ENCODE measurements at places on chromosomes 12 and 14.
A peak's percentile ranks its signal among the peaks of the same experiment; 100 is the strongest.

DNA sequence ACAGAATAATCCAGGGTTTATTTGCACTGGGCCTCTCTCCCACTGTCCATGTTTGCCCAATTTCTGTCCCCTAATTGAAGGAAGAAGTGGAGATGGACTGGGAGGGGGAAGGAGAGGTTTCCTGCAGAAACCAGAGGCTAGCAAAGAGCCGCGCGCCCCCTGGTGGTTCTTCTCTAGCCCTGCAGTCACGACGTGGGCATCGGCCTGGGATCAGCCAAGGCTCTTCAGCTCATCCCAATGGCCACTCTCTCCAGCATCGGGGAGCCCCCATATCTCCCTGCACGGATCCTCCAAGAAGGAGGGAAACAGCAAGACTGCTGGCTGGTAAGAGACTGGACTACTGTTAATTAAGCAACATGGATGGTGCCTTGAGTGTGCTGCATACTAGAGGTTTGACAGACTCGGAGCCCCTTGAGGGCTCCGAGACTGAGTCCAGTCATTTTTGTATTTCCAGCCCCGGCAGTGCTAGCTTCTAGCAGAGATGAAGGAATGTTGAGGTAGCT lies 18.7 kb downstream of the ZBTB39 start:
- peak; percentile 91 for DNase-seq

DNA sequence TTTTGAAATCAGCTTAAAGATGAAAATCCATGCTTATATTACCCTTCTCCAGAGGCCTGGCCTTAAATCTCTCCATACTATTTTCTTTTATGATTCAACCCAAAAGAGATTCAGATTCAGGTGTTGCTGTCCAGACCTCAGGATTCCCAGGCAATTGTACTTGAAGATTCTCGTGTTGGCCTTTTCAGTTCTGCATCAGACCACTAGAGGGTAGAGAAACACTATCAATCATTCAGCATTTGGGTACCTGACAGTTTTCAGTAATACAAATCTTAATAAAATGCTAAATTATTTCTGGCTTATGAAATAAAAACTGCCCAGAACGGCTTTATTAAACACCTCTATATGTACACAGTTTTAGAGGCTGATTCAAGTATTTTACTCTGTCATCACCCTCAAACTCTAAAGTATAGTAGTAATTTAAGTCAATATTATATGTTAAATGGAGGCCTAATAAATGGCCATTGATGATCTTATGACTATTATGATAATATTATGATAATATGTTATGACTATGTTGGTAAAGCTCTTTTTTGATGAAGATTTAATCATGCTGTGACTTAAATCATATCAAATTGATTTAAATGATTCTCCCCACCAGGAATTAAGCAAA lies 301.1 kb downstream of the DUSP6 start:
- DNase-seq = no peak

GRCh38 chr12:10069099-10069498 lies 29.7 kb downstream of the CLEC1A start:
- no peak for DNase-seq

- no peak for DNase-seq
Observed at GRCh38 chr12:47194501-47194900, 114.7 kb upstream of the AMIGO2 start.

DNA sequence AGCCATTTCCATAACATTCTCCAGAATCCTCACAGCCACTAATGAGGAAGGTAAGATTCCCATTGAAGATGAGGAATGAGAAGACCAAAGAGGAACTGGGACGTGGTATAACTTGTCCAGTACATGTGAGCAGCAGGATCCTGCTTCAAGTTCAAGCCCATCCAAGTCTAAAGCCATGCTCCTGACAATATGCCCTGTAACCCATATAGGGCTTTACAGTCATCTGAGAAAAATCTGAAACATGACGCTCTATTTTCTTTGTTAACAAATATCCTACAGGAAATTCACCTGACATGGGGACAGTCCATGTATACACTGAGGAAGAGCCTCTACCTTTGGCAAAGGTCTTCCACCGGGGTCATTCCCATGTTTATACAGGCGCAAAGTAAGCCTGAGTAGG lies 3.1 kb upstream of the ACTR6 start:
- no peak for DNase-seq

GRCh38 chr12:24499151-24500146 lies 449.5 kb downstream of the BCAT1 start:
- DNase-seq = no peak

GRCh38 chr14:34770901-34771300 lies 56.5 kb upstream of the CFL2 start:
- DNase-seq = no peak

DNA sequence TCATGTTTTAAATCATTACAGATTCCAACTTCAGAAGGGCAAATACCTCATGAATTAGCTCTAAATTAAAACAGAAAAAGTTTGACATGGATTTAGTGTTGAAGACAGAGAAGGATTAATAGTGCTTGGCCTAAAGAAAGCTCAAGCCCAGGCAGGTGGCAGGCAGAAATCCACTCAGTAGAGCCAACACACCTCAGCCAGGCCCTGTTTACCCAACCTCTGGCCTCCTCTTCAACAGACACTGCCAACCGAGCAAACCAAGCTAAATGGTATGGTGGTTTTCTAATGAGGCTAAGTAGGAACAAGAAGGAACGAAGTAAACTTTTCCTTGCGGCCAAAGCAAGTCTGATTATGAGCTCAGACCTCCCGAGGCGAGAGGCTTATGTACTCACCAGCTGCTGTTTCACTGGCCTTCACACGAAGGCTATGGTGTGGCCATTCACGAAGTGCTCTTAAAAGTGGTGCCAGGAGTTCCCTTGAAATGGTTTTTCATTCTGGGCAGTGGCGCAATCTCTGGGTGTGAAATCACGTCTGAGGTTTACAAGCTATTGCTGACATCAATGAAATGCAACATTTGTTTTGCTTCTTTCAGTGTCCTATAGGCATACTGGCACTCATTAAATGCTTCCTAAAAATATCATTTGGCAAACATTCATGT lies 124.1 kb upstream of the LGR5 start:
- no peak for DNase-seq

DNA sequence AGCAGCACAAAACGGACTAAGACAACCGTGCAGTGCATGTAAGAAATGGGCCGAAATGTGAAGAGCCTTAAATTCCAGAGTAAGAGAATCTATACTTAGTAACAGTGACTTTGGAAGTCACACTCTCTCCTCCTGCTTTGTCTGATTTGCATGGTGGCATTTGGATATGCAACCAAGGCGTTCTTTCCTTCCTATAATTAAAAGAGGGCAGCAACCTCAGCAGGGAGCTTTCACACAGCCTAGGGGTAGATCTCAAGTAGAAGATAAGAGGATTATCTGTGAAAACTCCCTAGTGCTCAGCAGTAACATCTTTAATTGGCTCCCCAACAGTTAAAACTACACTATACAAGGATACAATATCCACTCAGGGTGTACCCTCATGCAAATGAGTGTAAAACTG lies 16.5 kb downstream of the GMFB start:
- DNase-seq = no peak

DNA sequence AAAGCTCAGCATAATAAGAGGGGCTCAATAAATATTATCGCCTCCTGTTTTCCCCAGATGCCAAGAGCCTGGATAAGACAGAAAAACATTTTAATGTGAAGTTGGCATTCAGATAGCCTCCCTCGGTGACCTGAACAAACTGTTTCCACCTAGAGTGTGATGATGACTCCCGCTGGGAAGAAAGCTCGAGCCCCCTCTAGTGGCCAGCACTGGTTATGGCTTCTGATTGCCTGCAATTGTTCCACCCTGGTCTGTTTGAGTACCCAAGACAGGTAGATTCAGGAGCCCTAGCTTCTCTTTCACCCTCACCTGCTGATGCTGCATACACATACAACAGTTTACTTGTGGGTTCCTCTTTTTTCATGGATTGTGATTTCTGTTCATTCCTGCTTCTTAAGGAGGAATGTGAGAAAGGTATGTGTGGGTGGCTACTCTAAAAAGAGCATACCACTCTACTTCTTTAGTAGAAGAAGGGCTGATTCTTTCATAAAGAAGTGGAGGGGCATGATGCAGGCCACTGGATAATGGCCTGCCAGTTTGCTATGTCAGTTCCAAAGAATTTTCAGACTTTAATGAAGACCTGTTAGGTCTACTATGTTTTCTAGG lies 6.4 kb downstream of the ERG28 start:
- peak; percentile 85 for DNase-seq

DNA sequence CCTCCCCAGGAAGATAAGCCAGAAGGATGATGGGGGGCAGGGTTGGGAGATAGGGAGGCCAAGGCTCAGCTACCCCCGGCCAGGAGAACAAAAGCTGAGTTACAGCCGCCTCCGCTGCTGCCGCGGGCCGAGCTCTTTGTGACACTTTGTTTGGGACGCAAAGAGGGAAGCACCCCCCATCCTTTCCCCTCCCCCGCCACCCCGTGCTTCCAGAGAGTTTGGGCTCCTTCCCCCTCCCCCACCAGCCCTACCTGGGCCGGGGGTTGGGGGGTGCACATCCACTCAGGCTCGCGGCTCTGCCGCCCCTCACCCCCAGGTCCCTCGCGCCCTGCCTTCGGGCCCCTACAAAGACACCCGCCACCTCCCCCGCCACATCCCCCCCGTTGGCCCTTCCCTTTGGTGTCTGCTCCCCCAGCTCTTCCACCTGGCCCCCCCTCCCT lies 799 bp downstream of the ZNF219 start:
- no peak for DNase-seq

GRCh38 chr12:109264943-109265650 lies 44.0 kb downstream of the FOXN4 start:
- no peak for DNase-seq

DNA sequence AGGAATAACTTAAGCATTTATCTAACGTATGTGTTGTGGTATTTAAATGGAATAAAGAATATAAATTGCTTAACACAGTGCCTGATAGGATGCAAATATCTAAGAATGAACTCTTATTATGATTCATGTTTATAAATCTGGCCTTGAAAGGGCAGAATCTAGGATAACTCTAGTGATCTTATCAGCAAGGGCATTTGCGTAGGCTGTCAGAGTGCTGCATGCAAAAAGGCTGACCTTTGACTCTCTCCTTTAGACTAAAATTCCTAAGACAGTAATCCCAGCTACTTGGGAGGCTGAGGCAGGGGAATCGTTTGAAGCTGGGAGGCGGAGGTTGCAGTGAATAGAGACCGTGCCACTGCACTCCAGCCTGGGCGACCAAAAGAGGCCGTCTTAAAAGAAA lies 31.3 kb upstream of the ANP32D start:
- no peak for DNase-seq

DNA sequence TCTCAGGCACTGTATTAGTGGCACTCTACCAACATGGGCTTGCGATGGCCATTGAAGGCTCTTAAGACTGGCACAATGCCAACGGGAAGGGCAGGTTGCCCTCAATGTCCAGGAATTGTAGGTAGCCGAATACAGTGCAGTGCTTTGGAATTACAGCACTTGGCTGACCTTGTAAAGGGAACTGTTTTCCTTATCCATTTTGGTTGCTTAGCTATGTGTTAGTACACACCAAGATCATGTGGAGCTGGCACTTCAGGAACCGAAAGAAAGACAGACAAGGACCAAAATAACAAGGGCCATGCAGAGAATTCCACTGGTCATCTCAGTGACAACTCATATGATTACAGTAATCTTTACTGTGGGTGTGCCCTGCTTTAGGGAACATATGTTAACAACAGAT lies 72.7 kb downstream of the DYRK2 start:
- DNase-seq = no peak

DNA sequence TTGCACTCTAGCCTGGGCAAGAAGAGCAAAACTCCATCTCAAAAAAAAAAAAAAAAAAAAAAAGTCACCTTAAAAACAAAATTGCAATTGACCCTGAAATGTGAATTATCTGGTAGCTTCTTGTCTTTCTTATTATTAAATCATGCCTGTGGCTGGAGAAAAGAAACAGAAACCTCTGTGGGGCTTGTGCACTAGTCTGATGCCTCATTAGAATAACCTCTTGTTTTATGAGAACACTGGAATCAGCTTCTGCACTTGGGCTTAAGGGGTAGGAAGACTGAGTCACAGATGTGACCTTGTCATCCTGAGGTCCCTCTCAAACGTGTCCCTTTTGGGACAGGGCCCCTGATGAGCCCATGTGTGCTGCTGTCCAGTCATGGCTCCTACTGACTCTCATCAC lies 237.9 kb downstream of the DACT1 start:
- no peak for DNase-seq

- DNase-seq = no peak
Observed at GRCh38 chr14:44989497-44990440, 27.8 kb downstream of the TOGARAM1 start.

DNA sequence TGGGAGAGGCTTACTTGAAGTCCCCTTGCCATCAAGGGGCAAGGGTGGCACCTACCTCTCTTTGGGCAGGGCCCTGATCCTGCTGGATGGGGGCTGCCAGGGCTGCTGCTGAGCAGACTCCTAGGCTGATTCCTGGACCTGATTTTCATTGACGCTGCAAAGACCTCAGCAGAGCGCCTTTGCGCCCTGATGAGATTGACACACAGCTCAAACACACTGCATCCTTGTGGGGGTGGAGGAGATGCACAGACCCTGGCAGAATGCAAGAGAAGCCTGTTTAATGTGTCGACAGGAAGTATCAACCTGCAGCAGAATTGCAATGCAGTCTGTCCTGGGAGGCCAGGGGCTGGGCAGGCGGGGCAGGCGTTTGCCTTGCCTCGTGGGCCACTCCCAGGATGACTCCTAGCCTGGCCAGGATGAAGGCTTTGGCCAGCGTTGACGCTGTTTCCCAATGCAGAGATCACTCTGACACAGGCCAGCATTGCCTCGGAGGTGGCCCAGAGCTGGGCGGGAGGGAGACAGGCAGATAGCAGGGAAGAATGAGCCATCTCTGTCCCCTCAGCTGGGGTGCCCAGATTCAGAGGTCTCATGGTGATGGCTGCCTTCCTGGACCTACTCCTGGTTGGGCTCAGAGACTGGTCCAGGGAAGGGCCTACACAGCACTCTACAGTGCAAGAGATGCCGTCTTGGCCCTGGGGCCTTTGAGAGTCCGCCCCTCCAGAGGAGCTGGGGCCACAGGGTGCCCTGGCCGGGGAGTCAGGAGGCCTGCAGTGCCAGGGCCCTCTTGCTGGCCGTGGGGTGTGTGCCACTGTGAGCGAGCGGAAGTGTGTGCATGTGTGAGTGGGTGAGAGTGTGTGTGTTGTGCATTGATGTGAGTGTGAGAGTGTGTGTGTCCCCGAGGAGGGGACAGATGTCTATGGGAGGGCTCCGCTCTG lies 108.3 kb downstream of the KIF26A start:
- DNase-seq = peak; percentile 56

- DNase-seq = no peak
Observed at GRCh38 chr12:127254420-127254955, 1012.5 kb upstream of the TMEM132C start.

GRCh38 chr14:98189062-98189461 lies 1082.9 kb downstream of the BCL11B start:
- no peak for DNase-seq

- DNase-seq = no peak
Observed at GRCh38 chr12:17588968-17589367, 501.0 kb downstream of the RERGL start.

GRCh38 chr14:83004456-83005006 lies 1470.9 kb upstream of the SEL1L start:
- DNase-seq = no peak

- no peak for DNase-seq
Observed at GRCh38 chr12:4454315-4454860, 8.8 kb upstream of the FGF6 start.

- no peak for DNase-seq
Observed at GRCh38 chr14:32378284-32378683, 49.2 kb downstream of the AKAP6 start.
